ENCODE measurements at places on chromosomes 2 and 18.

- DNase-seq: no peak
Measured at GRCh38 chr2:95029898-95030341, 4.4 kb downstream of the MAL start.

- DNase-seq: no peak
Measured at GRCh38 chr2:6067806-6068205, 375.6 kb downstream of the SOX11 start.

- peak; percentile 38 for DNase-seq
Measured at GRCh38 chr2:27118525-27119329, at the start of gene CGREF1. Gene CGREF1, minus strand, starts transcription at chr2:27119128. Its CDS starts 14,762 bp downstream, at chr2:27104366.

- DNase-seq: peak; percentile 87
Measured at GRCh38 chr2:238370823-238371372, 50.6 kb downstream of the TRAF3IP1 start.

DNA sequence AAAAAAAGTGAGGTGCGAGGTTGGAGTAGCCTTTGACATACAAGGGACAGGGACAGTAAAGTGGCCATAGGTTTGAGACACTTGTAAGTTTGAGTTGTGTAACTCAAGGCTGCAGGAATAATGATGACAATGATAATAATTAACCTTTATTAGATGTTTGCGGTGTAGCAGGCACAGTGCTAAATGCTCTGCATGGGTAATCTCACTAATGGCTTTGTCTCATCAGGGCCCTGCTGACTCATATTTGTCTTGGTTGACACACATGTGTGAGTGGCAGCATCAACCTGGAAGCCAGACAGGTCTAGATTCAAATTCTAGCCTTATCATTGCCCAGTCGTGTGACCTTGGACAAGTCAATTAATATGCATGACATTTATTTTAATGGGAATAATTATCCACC is 126.2 kb downstream of the FSHR start:
- DNase-seq: no peak

DNA sequence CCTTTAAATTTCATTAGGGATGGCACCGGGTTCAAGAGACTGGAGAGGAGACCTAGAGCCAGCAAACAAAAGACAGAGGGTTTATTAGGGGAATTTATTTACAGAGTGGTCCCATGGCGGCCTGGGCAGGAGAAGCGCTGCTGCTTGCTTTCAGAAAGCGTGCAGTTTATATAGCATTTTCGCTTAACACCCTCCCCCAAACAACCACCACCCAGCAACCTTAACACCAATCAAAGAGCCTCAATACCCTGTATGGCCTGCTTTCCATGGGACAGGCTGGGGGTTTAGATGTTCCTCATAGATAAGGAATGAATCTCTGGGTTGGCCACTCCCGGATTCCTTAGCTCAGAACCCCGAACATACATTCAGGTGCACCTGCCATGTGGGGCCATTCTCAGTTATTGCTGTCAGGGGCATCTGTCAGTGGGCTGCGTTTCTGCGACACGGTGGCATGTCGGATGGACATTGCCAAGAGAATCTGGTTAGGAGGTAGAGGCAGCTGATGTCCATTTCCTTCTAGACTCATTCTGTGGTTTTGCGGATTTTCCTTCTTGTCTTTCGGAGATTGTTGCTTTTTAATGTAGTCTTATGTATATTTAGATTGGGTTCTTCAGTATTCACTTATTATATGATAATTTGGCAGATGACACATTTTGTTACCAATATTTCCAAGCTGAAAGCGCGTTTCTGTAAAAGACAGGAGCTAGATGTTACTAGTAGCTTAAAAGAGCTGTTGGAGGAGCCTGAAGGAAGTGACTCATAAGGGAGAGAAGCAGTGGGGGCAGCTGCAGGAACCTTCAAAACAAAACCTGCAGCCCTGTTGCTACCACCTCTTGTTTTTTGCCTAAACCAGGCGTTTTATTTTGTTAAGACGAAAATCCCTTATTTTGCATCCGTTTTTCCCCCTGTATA is 7.2 kb downstream of the AGAP1 start:
- peak; percentile 45 for DNase-seq

DNA sequence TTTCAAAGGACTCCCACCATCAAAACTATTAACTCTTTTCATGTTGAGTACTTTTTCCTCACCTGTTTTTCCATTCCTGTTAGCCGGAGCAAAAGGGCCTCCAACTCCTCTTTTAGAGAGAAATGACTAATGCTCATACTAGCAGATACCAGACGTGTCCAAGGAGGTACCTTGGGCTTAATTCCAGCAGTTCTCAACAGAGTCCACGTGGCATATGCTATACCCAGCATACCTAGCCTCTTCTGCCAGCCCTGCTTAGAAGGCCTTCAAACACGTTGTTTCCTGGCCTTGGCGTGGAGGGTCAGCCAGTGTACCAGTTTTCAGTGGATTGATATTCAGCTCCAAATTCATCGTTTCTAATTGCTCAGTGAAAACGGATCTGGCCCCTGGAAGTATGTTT is 123.9 kb downstream of the MGAT5 start:
- DNase-seq: no peak

DNA sequence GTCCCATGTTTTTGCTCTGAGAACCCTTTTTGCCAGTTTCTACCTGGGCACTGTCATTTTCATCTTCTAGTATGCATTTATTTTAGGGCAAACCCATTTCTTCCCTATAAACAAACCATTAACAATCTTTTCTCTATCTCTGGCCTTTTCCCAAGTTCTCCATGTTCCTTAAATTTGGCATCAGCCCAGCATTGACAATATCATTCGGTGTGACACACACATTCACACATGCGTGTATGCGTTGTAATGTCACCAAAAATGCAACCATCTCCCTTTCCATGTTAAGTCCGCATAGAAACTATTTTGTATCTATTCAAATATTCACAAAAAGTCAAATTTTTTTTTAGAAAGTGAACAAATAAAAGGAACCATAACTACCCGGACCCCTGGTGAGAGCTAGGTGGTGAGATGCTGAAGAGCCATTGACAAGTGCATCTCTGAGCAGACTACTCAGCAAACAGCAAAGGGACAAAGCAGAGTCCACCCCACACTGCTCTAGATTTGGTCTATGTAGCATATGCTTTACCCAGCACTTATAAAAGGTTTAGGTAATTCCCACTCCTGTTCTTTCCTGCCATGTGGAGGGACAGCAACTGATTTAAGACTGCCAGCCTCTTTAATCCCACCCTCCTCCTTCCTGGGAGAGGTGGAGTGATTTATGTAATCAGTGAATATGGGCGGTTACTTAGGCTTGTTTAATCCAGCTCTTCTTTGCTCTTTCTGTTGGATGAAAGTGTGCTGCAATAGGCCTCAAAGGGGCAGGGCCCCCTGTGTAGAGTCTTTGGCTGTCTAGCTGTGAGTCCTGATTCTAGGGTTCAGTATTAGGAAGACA is 124.1 kb downstream of the METTL8 start:
- no peak for DNase-seq

DNA sequence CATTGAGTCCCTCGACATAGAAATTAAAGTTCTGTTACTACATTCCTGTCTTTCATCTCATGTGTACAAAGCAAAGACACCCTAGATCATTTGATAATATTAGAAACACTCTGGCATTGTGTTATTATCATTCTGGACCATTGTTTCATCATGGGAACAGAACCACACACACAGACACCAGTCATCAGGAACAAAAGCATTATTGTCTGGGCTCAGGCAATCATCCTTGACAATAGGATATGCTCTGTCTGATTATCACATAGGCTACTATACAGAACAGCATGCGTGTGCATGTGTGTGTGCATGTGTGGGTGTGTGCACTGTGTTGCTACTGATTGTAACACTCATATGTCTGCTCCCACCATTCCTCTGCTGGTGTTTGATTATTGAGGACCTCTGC is 242.5 kb downstream of the SH3BP4 start:
- DNase-seq: no peak

- DNase-seq: no peak
Measured at GRCh38 chr2:74498500-74499266, 720 bp downstream of the LBX2 start.

DNA sequence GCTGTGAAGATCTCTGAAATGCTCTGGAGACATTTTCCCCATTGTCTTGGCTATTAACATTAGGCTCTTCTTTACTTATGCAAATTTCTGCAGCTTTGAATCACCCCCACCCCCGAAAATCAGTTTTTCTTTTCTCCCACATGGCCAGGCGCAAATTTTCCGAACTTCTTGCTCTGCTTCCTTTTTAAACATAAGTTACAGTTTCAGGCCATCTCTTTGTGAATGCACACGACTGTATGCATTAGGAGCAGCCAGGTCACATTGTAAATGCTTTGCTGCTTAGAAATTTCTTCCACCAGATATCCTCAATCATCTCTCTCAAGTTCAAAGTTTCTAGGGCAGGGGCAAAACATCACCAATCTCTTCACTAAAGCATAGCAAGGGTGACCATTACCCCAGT is 106.8 kb downstream of the PARD3B start:
- DNase-seq: no peak

DNA sequence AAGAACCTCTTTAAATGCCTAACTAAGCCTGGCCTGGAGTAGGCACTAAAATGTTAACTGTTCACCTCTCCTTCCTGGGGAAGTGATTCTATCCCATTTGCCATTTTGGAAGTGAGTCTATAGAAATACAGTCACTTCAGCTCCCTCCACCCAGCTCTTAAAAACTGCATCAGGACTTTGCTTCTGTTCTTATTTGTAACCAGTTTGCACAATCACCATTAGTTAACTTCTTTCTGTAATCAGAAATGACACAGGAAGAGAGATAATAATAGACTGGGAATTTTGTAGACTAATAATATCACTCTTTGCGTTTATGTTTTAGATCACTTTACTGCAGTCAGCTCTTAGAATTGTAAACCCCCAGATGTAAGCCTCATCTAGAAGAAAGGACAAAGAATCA is 16.0 kb upstream of the MARCO start:
- DNase-seq: no peak

DNA sequence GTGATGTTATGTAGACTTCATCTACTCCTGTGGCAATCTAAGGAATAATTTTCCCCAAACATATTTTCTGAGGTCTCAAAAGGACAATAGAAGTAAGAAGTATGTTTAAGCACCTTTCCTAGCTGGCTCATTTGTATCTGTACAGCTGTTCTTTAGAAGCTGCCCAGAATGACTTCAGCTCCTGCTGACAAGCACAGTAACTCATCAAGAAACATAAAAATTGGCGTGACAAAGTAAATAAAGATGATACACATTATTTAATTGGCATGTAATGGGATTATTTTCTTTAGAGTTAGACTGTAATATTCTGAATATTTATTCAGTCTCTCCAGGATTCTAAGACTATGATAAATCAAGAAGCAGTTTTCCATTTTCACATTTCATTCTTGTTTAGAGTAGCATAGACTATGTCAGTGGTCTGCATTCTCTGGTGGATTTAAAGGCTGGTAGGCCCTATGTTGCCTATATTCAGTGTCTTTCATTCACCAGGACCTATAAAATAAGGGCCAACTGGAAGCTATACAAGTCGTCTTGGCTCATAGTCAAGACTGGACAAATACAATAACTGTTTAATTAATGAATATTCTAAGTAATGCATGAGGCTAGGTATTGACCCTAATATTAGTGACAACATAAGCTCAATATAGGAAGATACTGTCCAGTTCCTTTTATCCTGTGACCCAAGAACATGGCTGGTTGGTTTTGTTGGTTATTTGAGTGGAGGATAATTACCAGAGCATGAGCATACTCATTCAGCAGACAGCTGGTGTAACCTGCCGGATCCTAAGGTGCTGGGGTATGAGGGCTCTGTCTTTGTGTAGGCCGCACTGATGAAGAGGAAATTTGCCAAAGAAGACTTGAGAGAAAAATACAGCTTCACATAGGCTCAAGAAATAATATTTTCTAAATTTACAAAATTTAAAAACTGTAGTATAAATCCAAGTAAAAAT is 107.0 kb downstream of the PDE1A start:
- DNase-seq: no peak

GRCh38 chr2:69304656-69305055 is 82.4 kb downstream of the GFPT1 start:
- peak; percentile 7 for DNase-seq

- DNase-seq: peak; percentile 78
Measured at GRCh38 chr18:54127759-54128378, 96.6 kb downstream of the MBD2 start.

GRCh38 chr2:20113986-20114938 is 62.8 kb upstream of the LAPTM4A start:
- DNase-seq: no peak

DNA sequence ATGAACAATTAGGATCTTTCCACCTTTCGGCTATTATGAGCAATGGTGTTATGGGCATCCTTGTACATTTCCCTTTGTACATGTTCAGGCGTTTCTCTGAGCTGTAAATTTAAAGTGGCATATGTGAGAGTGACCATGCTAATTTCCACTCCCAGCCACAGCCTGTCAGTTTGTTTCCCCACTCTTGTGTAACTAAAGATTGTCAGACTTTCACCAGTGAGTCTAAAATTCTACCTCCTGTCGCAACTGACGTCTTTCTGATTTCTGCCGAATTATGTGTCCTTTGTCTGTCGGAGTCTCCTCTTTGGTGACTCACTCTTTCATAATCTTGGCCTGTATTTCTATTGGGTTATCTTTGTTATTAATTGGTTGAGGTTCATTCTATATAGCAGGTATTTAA is 50.7 kb downstream of the TRAPPC12 start:
- no peak for DNase-seq

DNA sequence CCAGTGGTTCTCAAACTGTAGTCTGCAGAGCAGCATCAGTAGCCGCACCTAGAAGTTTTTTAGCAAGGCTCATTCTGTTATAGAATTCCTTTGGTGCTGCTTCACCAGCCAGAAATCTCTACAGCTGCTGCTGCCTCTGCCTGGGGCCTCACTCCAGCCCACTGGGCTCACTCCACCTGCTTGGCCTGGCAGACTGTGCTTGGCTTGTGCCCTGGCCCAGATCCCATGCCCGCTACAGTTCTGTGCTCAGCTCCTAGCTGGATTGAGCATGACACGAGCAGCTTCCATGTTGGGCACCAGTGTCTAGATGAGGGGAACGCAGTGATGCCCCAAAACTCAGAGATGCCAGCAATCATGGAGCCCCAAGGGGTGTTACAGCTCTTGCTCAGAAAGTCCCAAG is 22.6 kb downstream of the MAPK4 start:
- no peak for DNase-seq

DNA sequence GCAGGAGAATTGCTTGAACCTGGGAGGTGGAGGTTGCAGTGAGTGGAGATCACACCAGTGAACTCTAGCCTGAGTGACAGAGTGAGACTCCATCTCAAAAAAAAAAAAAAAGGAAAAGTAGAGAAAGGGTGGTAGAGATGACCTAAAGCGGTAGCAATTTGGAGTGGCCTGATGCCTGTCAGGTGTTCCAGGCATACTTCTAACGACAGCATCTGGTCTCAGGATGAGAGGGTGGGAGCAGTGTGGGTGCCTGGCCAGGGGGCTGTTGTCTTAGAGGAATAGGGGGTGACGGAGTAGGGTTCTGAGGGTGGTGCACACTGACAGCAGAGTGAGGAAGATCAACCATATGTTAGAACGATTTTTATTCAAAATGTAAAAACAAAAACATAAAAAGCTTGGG is 21.8 kb downstream of the ZNF236 start:
- DNase-seq: no peak
